B cell (primary cell): ENCODE measurements at places on chromosomes 12 and 14.

DNA sequence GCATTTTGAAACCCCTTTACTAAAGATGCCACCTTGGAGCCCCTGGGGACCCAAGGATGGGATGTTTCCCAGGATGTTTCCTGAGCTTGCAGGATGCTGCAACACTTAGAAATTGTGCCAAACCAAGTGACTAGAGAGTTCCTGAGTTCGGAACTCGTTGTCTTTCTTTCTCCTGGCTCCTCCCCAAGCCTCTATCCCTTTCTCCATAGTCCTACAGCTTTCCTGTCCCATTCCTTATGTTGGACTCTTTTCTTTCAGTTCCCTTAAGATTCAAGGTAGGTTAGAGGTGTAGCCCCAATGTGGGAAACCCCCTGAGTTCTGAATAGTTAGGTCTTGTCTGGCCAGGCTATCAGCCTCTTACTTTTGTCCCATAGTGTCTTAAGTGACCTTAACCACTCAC lies 1.4 kb upstream of the KIF5A start:
- peaks cover 27% of the 10 kb centered on the region for H3K4me1 ChIP-seq
- no peaks in the 10 kb centered on the region for H3K27me3 ChIP-seq
- H3K36me3 ChIP-seq = no peaks in the 10 kb centered on the region
- H3K4me3 ChIP-seq = no peak overlapping the region

GRCh38 chr12:46609273-46609623 lies 216.5 kb downstream of the SLC38A4 start:
- H3K4me1 ChIP-seq = no peaks in the 10 kb centered on the region
- no peak overlapping the region for H3K27ac ChIP-seq
- H3K36me3 ChIP-seq = no peaks in the 10 kb centered on the region
- no peak overlapping the region for H3K4me3 ChIP-seq
- no peak for DNase-seq
- H3K27me3 ChIP-seq = no peaks in the 10 kb centered on the region

- H3K36me3 ChIP-seq = no peaks in the 10 kb centered on the region
- H3K27me3 ChIP-seq = no peaks in the 10 kb centered on the region
- H3K4me3 ChIP-seq = no peak overlapping the region
Measured at GRCh38 chr12:96070670-96071279, 35.4 kb upstream of the LTA4H start.

DNA sequence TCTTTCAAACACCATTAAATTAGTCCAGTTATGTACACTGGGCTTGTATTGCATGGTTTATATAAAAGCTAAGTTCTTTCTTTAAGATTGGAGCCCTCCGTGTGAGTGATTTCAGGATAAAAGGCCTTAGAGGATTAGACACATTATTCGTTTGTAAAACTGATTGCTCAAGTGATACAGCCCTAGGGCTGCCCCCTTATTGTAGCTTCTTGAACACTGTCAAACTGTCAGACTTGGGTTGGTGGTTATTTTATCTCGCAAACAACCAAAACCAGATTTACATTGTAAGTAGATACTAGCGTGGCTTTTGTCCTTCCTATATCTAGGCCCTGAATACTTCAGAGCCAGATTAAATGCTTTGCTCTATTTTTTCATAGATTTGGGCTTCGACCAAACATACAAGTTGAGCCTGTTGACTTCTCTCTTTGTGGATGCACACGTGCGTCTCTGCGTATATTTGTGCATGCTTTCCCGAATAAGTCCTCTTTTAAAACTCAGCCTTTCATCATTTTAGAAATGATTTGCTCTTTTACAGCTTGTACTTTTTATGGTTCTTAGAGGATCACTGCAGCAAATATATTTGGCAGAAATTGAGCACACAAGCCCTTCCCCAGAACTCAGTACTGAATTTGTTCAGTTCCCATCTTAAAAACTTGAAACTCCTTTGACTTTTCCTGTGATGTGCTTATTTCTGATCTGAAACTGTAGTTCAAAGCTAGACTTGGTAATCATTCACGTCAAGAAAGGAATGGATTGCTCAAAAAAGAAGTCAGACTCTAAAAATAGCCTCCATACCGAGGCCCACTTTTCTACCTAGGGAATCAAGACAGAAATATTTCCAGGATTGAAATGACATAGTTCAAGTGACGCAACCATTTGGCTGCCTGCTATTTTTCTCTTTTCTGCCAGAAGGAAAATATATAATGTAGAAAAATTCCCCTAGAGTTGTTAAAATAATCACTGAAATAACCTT lies 129.5 kb downstream of the ETV6 start:
- DNase-seq = no peak
- H3K4me1 ChIP-seq = peaks cover 12% of the 10 kb centered on the region
- H3K4me3 ChIP-seq = no peak overlapping the region

DNA sequence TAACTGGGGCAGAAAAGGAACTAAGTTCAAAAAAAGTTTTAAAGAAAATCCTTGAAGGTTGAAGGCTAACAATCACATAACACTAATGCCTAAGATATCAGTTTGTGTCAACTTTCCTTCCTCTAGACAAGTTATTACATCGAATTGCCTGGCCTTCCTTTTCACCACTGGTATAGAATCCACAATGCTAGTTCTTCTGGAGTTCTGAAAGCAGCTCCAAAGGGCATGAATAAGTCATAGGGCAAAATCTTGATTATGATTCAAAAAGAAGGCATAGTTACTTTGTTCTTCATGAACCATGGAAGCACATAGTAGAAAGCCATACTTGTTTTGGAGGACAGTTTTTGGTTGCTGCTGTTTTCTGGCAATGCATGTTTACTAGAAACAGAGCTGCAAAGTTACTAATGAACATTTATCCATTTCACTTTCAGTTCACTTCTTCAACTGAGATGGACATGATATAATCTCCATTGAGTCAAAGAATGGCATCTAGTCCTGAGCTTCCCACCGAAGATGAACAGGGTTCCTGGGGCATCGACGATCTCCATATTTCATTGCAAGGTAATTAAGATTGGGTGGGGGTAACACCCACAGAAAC lies 56.0 kb downstream of the SYNE2 start:
- no peak overlapping the region for H3K4me3 ChIP-seq
- no peaks in the 10 kb centered on the region for H3K27me3 ChIP-seq
- DNase-seq = no peak
- no peaks in the 10 kb centered on the region for H3K36me3 ChIP-seq

DNA sequence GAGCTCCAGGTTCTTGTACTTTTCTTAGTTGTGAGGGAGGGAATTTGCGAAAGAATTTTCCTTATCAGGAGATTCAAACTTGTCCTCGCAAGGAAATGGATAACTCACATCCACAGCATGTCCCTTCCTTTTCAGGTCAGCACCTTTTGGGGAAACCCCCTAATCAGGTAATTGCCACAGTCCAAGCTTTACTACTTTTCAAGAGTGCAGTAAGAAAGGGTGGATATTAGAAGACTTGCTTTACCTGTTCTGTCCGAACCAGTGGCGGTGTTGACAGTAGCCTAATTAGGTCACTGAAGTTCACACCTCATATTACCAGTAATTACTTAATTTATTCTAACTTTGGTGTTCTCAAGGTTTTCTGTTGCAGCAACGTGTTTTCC lies 6.7 kb upstream of the C12orf50 start:
- H3K4me3 ChIP-seq = peak overlapping the region; percentile 86
- H3K27me3 ChIP-seq = no peaks in the 10 kb centered on the region
- H3K4me1 ChIP-seq = peaks cover 17% of the 10 kb centered on the region
- H3K27ac ChIP-seq = peak overlapping the region; percentile 74
- no peaks in the 10 kb centered on the region for H3K36me3 ChIP-seq
- DNase-seq = no peak
